Daoy (cell line): ENCODE measurements at places on chromosomes 3 and 15. TPM values are rescaled to one million over a fixed set of nuclear protein-coding genes. Genes with fewer than 3 reads are reported as not detected.

TRH gene
- not detected in 2 replicates for total RNA-seq

SLC6A20 gene
- not detected in 2 replicates for total RNA-seq

GOLGA6A gene
- 0.06 TPM in 1 of 2 replicates, not detected in the other for total RNA-seq

SLC9C1 gene
- not detected in 2 replicates for total RNA-seq

CERS3 gene
- not detected in 2 replicates for total RNA-seq
